ENCODE measurements at places on chromosomes 2 and 18.

DNA sequence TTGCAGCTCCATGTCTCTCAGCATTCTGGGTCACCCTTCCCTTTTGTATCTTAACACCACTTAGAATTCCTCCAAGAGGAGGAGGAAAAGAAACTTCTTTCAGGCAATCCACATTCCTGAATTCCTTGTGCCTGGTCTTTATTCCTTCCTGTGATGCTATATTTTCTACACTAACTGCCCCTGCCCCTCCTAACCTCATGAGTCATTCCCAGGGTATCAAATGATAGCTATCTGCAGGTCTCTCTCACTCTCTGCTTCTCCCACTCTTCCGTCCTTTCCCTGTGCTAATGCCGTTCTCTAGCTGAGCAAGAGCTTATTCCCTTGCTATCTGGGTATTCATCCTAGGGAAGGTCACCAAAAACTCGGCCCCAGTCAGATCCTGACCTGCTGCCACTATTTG, 395.0 kb upstream of the TCF4 start:
- DNase-seq, result no peak

- no peak for DNase-seq
Observed at GRCh38 chr2:138600732-138601457, 99.3 kb downstream of the SPOPL start.

GRCh38 chr2:47272031-47272864, 117.1 kb upstream of the STPG4 start:
- DNase-seq, result no peak

- no peak for DNase-seq
Observed at GRCh38 chr2:241739651-241740050, 5.2 kb downstream of the D2HGDH start.

DNA sequence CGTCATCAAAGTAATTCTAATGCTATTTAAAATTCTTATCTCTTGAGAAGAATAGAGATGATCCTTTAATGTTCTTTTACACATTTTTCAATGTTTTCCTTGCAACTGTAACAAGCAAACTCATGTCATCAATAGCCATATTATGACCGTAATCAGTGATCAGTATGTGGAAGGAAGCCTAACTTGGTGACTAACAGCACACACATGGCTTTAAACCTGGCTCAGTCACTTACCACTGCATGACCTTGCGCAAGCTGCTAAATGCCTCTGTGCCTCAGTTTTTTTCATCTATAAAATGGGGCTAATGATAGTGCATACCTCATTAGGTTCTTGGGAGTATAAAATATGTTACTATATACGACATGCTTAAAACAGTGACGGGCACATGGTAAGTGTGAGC, 149.7 kb downstream of the BCL2 start:
- DNase-seq, result no peak

- DNase-seq, result no peak
Observed at GRCh38 chr2:165313509-165313908, 74.3 kb downstream of the SCN2A start.

DNA sequence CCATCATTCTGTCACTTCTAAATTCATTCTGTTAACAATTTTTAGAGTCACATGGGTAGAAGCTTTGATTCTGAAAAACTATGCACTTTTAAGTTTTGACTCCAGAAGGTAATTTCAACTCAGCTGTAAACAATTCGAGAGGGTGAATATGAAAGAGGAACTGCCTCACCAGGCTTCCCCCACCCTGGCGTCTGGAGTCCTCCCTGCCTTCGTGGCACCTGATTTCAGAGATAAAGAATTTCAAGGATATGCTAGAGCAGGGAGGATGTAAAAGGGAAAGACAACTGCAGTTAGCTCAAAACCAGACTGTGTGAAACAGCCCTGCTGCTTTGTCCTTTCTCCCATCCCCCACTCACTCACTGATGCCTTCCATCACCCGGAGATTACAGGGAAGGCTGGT, 40.7 kb downstream of the ONECUT2 start:
- no peak for DNase-seq

- DNase-seq, result no peak
Observed at GRCh38 chr2:223501641-223502040, 100.5 kb downstream of the SCG2 start.
